ENCODE measurements at places on chromosomes 2 and 18.

- no peak for DNase-seq
Measured at GRCh38 chr2:98487806-98488189, 43.1 kb downstream of the INPP4A start.

DNA sequence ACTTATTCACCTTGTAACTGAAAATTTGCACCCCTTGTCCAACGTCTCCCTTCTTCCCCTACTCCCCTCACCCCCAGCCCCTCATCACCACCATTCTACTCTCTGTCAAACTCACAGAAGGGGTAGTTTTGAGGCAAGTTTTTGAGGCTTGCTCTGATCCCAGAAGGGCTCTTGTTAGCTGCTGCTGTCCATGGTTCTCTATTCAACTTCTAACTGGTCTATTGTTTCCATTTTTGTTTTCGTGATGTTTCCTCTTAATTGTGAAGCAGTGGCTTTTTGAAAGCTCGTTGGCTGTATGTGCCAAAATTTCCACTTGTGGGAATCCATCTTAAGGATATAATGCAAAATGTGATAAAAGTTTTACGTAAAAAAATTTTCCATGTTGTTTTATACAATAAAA lies 92.5 kb upstream of the CRACDL start:
- no peak for DNase-seq

- no peak for DNase-seq
Measured at GRCh38 chr2:64402876-64403275, 51.1 kb upstream of the LGALSL start.

- no peak for DNase-seq
Measured at GRCh38 chr2:46979571-46979979, 64.0 kb upstream of the MCFD2 start.

GRCh38 chr2:52810460-52810859 lies 957.1 kb upstream of the CHAC2 start:
- no peak for DNase-seq

- DNase-seq: peak; percentile 25
Measured at GRCh38 chr2:190533968-190534309, 583 bp downstream of the NEMP2 start.

GRCh38 chr18:42183746-42184145 lies 228.7 kb downstream of the PIK3C3 start:
- DNase-seq: no peak

DNA sequence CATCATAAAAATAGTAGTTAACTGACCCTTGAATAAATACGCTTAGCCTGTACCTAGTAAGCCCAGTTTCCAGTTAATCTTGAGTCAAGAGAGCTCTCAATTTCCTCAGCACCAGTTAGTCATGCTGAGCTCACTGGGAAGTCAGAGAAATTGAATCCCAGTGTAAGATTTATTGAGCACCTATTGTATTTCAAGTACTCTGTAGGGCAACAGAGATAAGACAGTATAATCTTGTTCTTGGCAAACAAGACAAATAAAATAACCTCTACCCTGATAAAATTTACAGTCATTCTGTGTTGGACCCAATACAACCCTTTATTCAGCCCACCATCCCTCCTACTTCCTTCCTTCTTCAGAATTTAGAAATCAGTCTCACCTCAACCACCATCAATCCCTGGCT lies 71.9 kb upstream of the NRP2 start:
- DNase-seq: no peak

DNA sequence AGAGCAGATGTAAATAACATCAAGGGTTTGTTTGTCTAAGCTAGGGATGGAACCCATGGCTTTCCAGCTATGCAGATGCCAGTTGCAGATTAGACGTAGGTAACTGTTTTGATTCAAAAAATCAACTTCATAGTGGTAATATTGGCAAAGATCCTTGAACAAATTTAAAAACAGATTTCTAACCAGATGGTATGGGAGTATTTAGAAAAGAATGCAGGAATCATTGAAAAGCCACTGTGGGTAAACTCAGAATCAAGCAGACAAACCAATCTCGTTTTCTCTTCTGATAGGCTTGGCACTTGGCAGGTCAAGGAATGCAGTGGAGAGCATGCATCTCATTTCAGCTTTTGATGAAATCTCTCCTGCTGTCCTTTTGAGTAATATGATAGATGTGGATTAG lies 377.5 kb downstream of the CLIP4 start:
- DNase-seq: no peak

- no peak for DNase-seq
Measured at GRCh38 chr2:173963323-173963816, 1.8 kb downstream of the SP3 start.

- DNase-seq: no peak
Measured at GRCh38 chr2:156309167-156309566, 23.4 kb downstream of the NR4A2 start.

DNA sequence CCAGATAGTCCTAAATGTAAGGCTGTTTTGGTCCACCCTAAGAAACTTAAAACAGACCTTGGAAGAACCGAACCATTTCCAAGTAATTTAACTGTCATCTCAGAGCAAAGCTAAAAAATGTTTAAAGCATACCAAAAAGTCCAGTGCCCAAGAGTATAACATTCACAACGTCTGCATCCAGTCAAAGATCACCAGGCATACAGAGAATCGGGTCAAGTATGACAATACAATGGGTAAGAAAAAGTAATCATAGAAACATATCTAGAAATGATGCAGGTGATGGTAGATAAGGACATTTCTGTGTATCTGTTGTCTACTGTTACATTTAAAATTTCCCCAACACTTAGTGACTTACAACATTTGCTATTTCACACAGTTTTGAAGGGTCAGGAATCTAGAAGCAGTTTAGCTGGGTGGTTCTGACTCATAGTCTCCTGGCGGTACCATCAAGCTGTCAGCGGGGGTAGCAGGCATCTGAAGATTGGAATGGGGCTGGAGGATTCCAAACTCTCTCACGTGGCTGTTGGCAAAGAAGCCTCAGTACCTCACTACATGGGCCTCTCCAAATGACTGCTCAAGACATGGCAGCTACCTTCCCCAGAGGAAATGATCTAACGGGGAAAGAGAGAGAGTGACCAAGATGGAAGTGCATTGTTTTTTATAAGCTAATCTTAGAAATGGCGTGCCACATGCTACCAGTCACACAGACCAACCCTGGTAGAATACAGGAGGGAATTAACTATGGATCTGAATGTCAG lies 36.6 kb upstream of the DYNC2LI1 start:
- DNase-seq: no peak

DNA sequence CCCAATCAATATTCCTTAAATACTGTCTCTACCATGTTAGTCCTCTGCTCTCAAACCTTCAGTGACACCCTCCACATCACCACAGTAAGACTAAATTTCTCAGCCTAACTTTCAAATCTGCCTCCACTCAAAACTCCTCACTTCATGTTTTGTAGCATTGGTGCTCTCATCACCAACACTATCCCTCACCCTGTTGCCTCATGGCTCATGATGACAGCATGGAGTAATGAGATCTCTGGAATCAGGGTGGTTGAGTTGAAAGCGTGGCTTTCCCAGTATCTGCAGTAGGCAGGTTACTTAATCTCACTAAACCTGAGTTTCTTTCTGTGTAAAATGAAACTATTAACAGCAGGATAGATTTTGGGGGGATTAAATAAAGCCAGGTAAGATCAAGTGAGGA lies 621.4 kb downstream of the NYAP2 start:
- no peak for DNase-seq

GRCh38 chr2:14975381-14975780 lies 342.9 kb downstream of the LRATD1 start:
- DNase-seq: no peak

- no peak for DNase-seq
Measured at GRCh38 chr2:231297108-231297908, 98.2 kb upstream of the B3GNT7 start.

- no peak for DNase-seq
Measured at GRCh38 chr18:46167971-46168370, 63.8 kb downstream of the HAUS1 start.

DNA sequence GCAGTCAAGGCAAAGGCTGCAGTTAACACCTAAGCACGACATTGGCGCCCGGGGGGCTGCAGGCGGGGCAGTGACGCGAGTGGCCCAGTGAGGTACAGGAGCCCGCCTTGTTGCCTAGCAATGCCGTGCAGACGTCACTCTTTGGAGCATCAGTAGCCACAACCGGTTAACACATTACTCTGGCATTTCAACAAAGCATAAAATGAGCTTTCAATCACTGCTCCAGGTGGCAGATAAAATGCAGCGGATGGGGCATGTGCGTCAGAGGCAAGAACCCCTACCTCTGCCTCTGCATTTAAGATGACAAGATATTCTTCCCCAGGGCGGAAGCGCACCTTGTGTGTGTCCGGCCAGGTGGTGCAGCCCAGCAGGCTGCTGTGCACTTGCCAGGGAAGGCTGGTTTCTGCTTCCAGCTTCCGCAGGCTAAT lies 139.4 kb downstream of the MTCL1 start:
- DNase-seq: no peak

- peak; percentile 60 for DNase-seq
Measured at GRCh38 chr2:74919827-74920226, 38.6 kb upstream of the POLE4 start.

- DNase-seq: no peak
Measured at GRCh38 chr18:59708988-59709387, 11.8 kb upstream of the CCBE1 start.

DNA sequence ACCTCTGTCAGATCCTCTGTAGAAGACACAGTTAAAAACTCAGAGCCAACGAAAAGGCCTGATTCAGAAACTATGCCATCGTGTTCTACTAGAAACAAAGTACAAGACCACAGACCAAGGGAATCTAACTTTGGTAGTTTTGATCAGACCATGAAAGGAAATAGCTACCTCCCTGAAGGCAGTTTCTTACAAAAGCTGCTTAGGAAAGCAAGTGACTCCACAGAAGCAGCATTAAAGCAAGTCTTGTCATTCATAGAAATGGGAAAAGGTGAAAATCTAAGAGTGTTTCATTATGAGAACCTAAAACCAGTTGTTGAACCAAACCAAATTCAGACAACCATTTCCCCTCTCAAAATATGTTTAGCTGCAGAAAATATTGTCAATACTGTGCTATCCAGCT lies 58.2 kb downstream of the FSIP2 start:
- DNase-seq: no peak

- DNase-seq: no peak
Measured at GRCh38 chr2:37871456-37872191, 53.5 kb upstream of the RMDN2 start.

GRCh38 chr18:39862341-39862740 lies 2092.7 kb upstream of the PIK3C3 start:
- DNase-seq: no peak

DNA sequence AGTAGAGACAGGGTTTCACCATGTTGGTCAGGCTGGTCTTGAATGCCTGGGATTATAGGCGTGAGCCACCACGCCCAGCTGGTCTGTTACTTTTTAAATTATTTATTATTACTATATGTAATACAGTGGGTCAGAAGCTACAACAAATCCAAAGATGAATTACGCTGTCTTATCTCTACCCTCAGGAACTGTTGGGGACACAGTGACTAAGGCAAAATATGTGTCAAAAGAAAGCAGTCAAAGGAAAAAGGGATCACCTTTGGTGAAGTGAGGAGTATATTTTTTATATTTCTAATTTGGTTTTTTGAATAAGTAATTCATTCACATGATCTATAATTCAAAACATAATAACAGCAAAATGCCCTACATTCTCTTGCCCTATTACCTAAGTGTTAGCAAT lies 4.7 kb downstream of the CREB1 start:
- DNase-seq: no peak

DNA sequence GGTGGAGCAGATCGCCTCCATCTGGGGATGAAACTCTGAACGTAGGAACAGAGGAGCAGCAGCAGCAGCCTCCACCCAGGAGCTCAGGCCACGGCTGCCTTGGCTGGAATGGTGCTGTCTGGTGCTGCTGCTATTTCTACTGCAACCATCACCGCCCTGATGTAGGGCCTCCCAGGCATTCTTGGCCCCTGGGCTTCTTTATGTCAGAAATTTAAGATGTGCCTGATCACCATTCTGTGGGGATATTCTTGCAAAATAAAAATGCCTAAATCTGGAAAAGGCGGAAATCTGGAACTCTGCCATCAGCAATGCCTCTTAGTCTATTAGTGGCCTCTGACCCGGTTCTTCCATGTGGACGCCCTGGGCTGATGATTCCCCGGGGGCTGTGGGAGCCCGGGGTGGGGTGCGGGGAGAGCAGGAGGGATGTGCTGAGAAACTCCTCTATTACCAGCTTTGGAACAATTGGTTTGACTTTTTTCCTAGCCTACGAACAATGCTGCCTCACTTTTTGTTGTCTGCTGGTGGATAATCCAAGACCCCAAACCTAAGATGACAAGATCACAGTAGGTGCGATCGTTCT lies 47.2 kb downstream of the FAM124B start:
- DNase-seq: no peak
